ENCODE measurements at places on chromosomes 3 and 15. TPM values are rescaled to one million over a fixed set of nuclear protein-coding genes. Genes with fewer than 3 reads are reported as not detected.
A peak's percentile ranks its signal among the peaks of the same experiment; 100 is the strongest.

DNA sequence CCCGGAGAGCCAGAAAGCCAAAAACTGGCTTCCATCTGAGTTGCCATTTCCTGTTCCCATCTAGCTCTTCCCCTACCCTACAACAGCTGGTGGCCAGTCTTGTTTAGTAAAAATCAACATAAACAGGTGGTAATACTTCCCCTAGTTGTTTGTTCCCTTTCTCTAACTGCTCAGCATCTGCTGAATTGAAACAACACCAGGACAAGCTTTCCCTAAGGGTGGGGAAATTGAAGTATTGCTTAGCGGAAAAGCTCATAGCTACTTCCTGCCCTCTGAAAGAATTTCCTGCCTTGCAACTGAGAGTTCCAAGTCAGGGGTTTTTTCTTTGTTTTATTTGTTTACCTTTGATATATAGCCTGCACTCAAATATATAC is 66.8 kb downstream of the HMG20A start:
- no peaks in the 10 kb centered on the region for H3K27me3 ChIP-seq
- H3K4me1 ChIP-seq, result peaks cover 19% of the 10 kb centered on the region
- no peak overlapping the region for H3K27ac ChIP-seq
- 0 out of 2 replicates have a peak, but pooled peaks cover 10% of the 10 kb centered on the region for H3K36me3 ChIP-seq

- peaks cover 16% of the 10 kb centered on the region for H3K27me3 ChIP-seq
- no peak for DNase-seq
- no peaks in the 10 kb centered on the region for H3K36me3 ChIP-seq
- no peak overlapping the region for H3K4me3 ChIP-seq
- no peak overlapping the region for H3K27ac ChIP-seq
Measured at GRCh38 chr15:57415602-57416001, 39.3 kb downstream of the CGNL1 start.

DNA sequence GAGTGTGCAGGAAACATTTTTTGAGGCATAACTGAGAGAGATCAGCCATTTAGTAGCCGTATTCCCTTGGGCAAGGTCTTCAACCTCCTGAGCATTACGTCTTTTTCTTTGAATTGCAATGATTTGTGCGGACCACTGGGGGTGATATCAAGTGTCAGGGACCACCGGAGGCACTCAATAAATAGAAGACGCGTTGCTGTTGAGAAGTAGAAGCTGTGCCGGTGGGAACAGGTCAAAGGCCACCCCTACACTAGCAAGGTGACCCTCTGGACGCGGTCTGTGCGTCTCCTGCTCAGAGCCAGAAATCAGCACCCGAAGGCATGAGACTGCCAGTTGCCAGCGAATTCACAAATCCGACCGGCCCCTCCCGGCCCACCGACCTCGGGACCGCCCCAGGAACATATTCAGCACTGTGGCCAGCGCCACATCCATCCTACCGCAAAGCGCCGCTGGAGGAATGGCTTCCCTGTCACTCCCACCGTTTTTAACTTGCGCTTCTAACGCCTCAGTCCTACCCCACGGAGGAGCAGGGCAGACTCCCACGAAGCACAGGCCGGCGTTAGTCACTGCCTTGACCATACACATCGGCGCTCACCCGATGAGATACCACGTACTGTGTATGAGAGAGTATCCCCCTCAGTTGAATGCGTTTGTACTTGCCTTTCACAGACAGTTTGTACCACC is 1.4 kb upstream of the GHSR start:
- H3K4me1 ChIP-seq, result 0 out of 2 replicates have a peak, but pooled peaks cover 6% of the 10 kb centered on the region
- DNase-seq, result peak; percentile 65
- H3K27me3 ChIP-seq, result peaks cover 63% of the 10 kb centered on the region
- no peak overlapping the region for H3K27ac ChIP-seq
- H3K36me3 ChIP-seq, result no peaks in the 10 kb centered on the region

- H3K36me3 ChIP-seq, result no peaks in the 10 kb centered on the region
- no peaks in the 10 kb centered on the region for H3K4me1 ChIP-seq
- H3K4me3 ChIP-seq, result no peak overlapping the region
- DNase-seq, result no peak
- no peak overlapping the region for H3K27ac ChIP-seq
Measured at GRCh38 chr15:63354821-63355650, 26.6 kb downstream of the CA12 start.

- peaks cover 4% of the 10 kb centered on the region for H3K4me1 ChIP-seq
- DNase-seq, result peak; percentile 62
- no peak overlapping the region for H3K4me3 ChIP-seq
- no peak overlapping the region for H3K27ac ChIP-seq
- H3K36me3 ChIP-seq, result no peaks in the 10 kb centered on the region
Measured at GRCh38 chr3:78659386-78659987, 1108.3 kb downstream of the ROBO1 start.

- peak; percentile 23 for DNase-seq
- no peaks in the 10 kb centered on the region for H3K36me3 ChIP-seq
- no peak overlapping the region for H3K4me3 ChIP-seq
- no peak overlapping the region for H3K27ac ChIP-seq
- peaks cover 12% of the 10 kb centered on the region for H3K4me1 ChIP-seq
Measured at GRCh38 chr3:10223676-10224639, 24.3 kb upstream of the TATDN2 start.

- no peak for DNase-seq
- no peaks in the 10 kb centered on the region for H3K36me3 ChIP-seq
- H3K4me1 ChIP-seq, result no peaks in the 10 kb centered on the region
- H3K4me3 ChIP-seq, result no peak overlapping the region
- no peak overlapping the region for H3K27ac ChIP-seq
- no peaks in the 10 kb centered on the region for H3K27me3 ChIP-seq
Measured at GRCh38 chr15:69170597-69170996, 10.2 kb downstream of the GLCE start.

GRCh38 chr3:175651716-175652115 is 792.6 kb downstream of the NAALADL2 start:
- no peak overlapping the region for H3K4me3 ChIP-seq
- 0 out of 2 replicates have a peak, but pooled peaks cover 4% of the 10 kb centered on the region for H3K4me1 ChIP-seq
- no peak for DNase-seq
- no peak overlapping the region for H3K27ac ChIP-seq
- H3K27me3 ChIP-seq, result no peaks in the 10 kb centered on the region
- no peaks in the 10 kb centered on the region for H3K36me3 ChIP-seq

DNA sequence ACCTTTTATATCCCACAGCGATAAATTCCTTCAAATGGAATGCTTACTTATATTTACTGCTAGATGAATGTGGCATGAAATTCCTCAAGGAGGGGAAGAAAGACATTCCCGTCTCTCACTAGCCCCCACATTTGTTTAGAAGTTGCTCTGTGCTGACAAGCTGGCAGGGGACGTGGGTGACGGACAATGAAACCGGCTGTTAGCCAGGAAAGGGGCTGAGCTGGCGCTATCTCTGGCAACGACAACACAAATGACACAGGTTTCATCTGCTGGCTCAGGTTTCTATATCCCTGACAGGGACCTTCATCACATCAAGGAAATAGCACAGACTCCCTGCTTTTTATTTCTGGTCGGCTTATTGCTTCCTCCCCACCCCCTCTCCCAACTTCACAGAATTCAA is 15.8 kb downstream of the RUVBL1 start:
- no peak for DNase-seq
- peaks cover 21% of the 10 kb centered on the region for H3K36me3 ChIP-seq
- no peaks in the 10 kb centered on the region for H3K27me3 ChIP-seq
- peaks cover 12% of the 10 kb centered on the region for H3K4me1 ChIP-seq
- H3K27ac ChIP-seq, result no peak overlapping the region

DNA sequence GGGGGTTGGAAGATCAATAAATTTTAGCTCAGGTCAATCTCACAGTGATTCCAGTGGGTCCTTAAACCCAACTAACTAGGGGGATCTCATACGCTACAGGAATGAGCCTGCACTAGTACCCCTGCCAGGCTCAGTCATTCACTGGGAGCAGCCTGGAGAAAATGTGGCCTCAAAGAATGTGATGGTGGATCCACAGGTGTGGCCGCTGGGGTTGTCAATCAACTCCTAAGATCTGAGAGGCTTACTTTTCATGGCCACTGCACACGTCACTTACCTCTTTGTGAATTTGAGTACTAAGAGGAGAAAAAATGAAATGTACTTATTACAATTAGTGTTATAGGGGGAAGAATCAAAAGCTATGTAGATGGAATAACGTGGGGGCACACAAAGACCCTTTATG is 17.5 kb upstream of the FNDC3B start:
- no peaks in the 10 kb centered on the region for H3K4me1 ChIP-seq
- no peak for DNase-seq
- no peak overlapping the region for H3K4me3 ChIP-seq
- H3K36me3 ChIP-seq, result no peaks in the 10 kb centered on the region
- H3K27me3 ChIP-seq, result no peaks in the 10 kb centered on the region

DNA sequence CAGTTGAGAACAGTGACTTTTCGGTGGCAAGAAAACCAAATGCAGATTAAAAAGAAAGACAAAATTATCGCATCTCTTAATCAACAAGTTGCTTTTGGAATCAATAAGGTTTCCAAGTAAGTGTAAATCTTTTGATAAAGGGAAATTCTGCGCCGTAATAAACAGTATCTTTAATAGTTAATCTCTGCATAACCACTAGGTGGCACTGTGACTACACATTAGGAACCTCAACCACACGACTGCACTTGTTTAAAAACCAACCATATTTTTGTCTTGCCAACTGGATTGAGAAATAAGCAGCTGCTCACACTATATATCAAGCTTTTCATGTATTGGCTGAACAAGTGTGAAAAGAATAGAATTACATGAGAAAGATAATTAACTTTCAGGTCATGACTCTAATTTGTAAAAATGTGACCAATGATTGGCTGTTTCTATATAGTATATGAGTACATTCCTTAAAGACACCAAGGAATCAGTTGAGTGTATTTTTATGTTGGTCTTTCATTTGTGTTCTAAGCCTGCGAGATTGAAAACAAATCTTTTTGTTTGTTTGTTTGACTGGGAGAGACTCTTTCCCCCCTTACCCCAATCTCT is 72.7 kb downstream of the DZIP3 start:
- H3K36me3 ChIP-seq, result no peaks in the 10 kb centered on the region
- H3K4me1 ChIP-seq, result no peaks in the 10 kb centered on the region
- H3K27ac ChIP-seq, result no peak overlapping the region
- DNase-seq, result peak; percentile 86
- H3K27me3 ChIP-seq, result no peaks in the 10 kb centered on the region
- peak overlapping the region; percentile 41 for H3K4me3 ChIP-seq

DNA sequence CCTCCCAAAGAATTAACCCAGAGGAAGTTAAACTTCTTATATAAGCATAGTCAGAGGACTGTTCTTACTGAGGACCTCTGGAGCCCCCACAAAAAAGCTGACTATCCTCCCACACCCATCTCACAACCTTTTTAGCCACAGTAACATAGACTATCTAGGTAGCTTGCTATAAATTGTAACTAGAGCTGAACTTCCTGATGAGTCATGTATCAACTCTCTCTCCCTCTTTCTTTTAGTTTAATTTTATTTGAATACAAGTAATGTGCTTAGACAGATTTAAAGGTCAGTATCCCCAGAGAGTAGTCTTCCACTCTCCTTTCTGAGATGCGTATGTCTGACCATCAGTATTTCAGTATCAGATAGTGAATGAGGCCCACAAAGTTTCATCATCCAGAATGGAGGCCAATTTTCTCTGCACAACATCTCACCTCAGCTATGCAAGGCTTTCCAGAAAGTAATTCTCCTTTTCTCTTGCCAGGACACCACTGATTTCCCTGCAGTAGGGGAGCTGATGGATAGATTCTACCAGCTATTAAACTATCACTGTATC is 104.0 kb upstream of the MYRIP start:
- no peaks in the 10 kb centered on the region for H3K36me3 ChIP-seq
- no peak overlapping the region for H3K4me3 ChIP-seq
- H3K27me3 ChIP-seq, result no peaks in the 10 kb centered on the region
- peak; percentile 33 for DNase-seq
- H3K27ac ChIP-seq, result no peak overlapping the region

GRCh38 chr3:26498271-26498670 is 124.3 kb upstream of the LRRC3B start:
- DNase-seq, result no peak
- H3K27ac ChIP-seq, result no peak overlapping the region
- no peak overlapping the region for H3K4me3 ChIP-seq
- H3K4me1 ChIP-seq, result no peaks in the 10 kb centered on the region

DNA sequence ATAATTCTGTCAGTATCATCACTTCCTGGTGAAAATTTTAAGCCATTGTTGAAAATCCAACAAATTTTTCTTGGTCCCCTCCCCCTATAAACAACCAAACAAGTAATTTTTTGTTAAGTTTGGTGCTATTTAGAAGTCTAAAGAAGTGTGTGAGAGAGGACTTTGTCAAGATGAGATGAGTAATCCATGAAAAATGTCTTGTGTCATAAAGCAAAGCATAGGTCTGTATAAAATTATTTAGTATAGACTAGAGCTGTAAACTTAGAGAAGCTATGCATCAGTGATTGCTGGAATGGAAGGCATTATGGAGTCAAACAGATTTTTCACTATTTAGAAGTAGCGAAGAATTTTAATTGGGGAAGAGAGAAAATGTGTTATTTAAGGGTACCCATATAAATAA is 31.4 kb downstream of the MAPK6 start:
- H3K27me3 ChIP-seq, result no peaks in the 10 kb centered on the region
- peaks cover 25% of the 10 kb centered on the region for H3K4me1 ChIP-seq
- DNase-seq, result peak; percentile 79
- H3K4me3 ChIP-seq, result no peak overlapping the region
- peaks cover 35% of the 10 kb centered on the region for H3K36me3 ChIP-seq

GRCh38 chr15:57600197-57600596 is 8.5 kb downstream of the MYZAP start:
- H3K27ac ChIP-seq, result no peak overlapping the region
- H3K4me3 ChIP-seq, result no peak overlapping the region
- DNase-seq, result no peak
- no peaks in the 10 kb centered on the region for H3K36me3 ChIP-seq
- H3K27me3 ChIP-seq, result peaks cover 10% of the 10 kb centered on the region

GRCh38 chr3:25381083-25381482 is 47.0 kb upstream of the RARB start:
- H3K27ac ChIP-seq, result no peak overlapping the region
- no peak overlapping the region for H3K4me3 ChIP-seq
- 0 out of 2 replicates have a peak, but pooled peaks cover 5% of the 10 kb centered on the region for H3K27me3 ChIP-seq
- H3K36me3 ChIP-seq, result no peaks in the 10 kb centered on the region
- no peak for DNase-seq

GRCh38 chr3:134901461-134901860 is 106.4 kb downstream of the EPHB1 start:
- H3K4me3 ChIP-seq, result no peak overlapping the region
- H3K4me1 ChIP-seq, result no peaks in the 10 kb centered on the region
- no peaks in the 10 kb centered on the region for H3K27me3 ChIP-seq
- no peak for DNase-seq
- no peaks in the 10 kb centered on the region for H3K36me3 ChIP-seq
- H3K27ac ChIP-seq, result no peak overlapping the region

- no peaks in the 10 kb centered on the region for H3K27me3 ChIP-seq
- H3K4me1 ChIP-seq, result peaks cover 53% of the 10 kb centered on the region
- H3K4me3 ChIP-seq, result peak overlapping the region; percentile 90
- no peaks in the 10 kb centered on the region for H3K36me3 ChIP-seq
- DNase-seq, result peak; percentile 67
Measured at GRCh38 chr3:71062952-71063772, 520.4 kb downstream of the FOXP1 start.

Gene TMCO5A
- not detected for total RNA-seq

Gene ACOX2
- 7.5 TPM for total RNA-seq

Gene SLC35G2
- 11.6 TPM for total RNA-seq

Gene CCDC54
- total RNA-seq, result not detected

Gene LRRC34
- 3.4 TPM for total RNA-seq
